ENCODE measurements at places on chromosomes 1 and 21.

DNA sequence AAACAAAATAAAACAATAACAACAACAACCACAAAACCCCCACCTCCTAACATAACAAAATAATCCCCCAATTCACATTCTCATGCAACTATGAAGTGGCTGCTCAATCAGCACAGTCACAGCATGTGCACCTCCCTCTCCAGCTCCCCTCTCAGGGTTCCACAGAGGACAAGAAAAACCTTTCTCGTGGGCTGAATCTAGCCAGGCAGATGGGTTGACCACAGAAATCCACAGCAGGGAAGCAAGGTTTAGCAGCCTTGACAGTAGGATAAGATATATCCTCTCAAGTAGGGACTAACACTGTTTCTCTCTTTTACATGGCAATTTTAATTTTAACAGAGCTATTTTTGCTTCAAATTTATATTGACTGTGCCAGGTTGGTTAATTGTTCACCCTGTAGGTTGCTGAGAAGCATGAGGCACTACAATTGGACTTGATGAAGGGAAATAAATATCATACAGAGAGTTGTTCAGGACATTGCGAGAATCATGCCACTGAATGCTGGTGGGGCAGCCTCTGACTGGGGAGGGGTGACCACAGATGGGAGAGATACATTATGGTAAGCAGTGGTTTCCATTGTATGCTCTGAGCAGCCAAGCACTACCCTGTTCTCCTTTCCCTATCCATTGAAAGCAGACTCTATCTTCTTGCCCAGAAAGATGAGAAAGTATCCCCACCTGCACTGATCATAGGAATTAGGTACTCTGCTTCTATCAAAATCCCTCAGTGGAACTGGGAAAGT, 535.1 kb downstream of the DPYD start:
- no peak for DNase-seq

GRCh38 chr1:172298141-172298540, 122.3 kb upstream of the C1orf105 start:
- DNase-seq, result no peak

- DNase-seq, result no peak
Observed at GRCh38 chr1:70811815-70812214, 235.8 kb downstream of the PTGER3 start.

DNA sequence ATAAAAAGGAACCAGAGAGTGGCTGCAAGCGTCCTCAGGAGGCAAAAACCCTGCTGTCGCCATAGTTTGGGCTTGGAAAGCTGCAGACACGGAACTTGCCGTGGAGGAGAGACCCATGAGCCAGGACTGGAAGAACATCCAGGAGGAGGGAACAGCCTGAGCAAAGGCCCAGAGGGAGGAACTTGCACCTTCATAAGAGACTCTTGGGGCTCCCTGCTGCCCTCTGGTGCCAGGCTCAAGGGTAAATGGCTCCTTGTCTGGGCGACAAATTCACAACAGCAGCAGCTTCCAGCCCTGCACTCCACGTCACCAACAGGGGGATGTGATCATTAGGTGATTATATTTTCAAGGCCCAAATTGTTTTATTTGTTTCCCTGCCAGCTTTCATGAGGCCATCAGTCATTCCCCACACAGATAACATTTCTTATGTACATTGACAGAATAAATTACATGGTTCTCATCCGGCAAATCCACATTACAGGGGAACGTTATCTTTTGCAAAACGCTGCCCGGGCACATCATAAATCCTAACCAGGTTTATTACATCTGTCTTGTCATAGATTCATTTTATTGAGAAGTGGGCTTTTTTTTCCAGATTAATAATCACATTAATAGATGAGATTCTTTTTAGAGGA, 143.0 kb upstream of the GRIK3 start:
- DNase-seq, result no peak

DNA sequence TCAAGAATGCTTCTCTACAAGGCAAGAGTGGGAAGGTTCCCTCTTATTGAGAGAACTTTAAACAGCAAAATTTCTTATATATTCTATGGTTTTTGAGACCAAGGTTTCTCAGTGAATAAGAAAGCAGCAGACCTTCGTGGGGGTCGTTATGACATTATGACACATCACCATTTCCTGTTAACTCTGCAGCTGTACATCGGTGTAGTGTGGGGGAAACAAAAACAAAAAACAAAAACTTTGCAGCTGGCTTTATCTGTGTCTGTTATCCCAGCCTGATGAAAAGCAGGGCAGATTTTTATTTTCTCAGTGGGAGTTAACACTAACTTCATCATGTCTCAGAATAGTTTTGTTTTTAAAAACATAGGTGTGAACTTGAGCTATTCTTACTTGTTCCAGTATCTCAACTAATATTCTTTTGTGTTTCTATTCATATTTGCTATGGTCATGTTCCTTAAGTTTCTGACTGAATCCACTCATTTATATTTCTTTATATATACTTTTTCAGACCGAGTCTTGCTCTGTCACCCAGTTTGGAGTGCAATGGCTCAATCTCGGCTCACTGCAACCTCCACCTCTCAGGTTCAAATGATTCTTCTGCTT, 2.1 kb downstream of the SDE2 start:
- DNase-seq, result no peak

DNA sequence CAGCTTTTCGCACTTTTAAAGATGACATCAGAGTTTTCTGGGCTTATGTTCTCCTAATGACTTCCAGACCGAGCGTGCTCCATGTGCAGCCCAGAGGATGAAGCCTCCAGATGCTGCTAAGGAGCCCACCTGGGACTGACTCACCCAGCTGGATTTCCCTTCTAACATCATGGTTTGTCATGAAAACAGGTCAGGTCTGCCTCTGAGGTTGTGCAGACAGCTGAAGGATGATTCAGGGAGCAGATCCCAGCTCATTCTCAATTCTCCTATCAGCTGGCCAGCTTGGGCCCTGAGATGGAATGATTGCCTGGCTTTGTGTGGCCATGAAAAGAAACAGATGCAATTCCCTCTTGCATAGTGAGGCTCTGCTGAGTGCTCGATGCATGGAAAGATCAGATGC, 123.9 kb upstream of the DUSP10 start:
- DNase-seq, result no peak

DNA sequence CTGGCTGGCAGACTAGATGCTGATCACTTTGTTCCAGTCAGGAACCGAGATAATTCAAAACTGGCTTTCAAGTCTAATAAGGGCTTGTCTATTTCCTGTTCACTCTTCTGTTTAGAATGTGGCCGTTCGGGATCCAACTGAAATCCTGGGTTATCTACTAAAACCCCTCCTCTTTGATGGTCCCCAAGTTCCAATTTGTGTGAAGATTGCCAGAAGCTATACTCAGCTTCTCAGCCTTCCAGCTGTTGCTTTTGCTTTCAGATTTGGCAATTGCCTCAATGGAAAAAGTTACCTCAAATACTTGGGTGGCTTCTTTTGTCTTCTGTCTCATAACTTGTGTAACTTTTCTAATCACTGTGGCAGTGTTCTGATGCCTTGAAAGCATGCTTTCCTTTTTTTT, 43.7 kb downstream of the BTBD8 start:
- DNase-seq, result no peak

DNA sequence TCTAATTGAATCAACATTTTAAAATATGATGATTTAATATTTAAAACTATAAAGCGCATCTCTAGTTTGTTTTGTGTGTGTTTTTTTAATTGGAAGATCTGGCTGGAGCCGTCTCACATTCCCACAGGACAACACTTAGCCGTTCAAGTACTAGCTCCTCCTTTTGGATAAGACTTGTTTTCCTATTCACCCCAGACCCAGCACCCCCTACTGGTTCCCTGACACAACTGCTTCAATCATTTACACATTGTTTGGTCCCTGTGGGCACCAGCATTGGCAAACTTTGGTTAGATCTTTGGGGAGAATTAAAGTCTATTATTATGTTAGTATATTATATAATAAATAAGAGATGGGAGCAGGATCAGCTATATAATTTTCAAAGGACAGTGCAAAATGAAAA, 34.5 kb downstream of the TYW3 start:
- no peak for DNase-seq

GRCh38 chr21:33414068-33414467, 10.9 kb downstream of the IFNGR2 start:
- no peak for DNase-seq

GRCh38 chr21:37815893-37816292, 100.4 kb downstream of the KCNJ6 start:
- DNase-seq, result no peak

DNA sequence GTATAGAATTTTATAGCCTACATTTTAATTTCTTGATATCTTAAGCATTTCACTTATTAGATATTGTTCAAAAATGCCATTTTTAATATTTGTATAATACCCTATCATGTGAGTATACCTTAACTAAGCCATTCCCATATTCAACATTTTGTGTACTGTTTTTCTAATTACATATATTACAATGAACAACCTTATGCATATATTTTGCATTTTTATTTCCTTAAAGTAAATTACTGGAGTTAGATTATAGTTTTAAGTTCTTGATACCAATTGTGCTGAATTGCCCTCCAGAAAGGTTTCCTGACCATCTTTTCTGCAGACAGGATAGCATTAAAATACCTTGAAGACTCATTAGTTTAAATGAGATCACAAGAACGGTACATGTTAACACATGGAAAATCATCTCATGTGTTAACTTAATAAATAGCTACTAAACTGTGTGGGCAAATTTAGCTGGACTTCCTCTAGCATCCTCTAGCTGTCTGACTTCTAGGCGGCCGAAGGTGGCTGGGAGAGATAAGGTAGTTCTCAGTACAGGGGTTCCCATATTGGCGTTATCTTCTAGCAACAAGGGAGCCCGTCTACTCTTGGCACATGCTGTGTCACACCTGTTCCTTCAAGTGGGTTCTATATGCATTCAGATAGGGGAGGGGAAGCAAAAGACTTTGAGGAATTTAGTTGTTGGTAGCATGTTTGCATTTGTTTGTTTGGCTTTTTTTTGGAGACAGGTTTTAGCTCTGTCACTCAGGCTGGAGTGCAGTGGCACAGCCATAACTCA, 8.9 kb downstream of the DCLRE1B start:
- no peak for DNase-seq

DNA sequence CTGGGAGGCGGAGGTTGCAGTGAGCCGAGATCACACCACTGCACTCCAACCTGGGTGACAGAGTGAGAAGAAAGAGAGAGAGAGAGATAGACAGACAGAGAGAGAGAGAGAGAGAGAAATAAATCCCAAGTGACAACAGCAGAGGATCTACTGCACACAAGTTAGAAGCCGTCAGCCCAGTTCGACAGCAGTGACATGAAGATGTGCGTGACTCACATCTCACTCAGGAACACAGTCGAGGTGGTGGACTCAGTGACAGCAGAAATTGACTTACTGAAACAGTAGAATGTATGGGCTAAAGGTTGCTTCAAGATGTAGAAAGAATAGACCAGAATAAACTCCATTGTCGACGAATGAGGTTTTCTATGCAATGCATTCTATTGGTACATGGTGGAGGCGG, 77.0 kb upstream of the KRTAP19-8 start:
- no peak for DNase-seq

- no peak for DNase-seq
Observed at GRCh38 chr1:6298940-6299465, 38.1 kb upstream of the GPR153 start.

- DNase-seq, result no peak
Observed at GRCh38 chr21:25638660-25639550, at the start of gene JAM2. JAM2 (plus strand) TSS chr21:25639258; CDS start chr21:25639822, 564 bp downstream.

- DNase-seq, result peak; percentile 76
Observed at GRCh38 chr1:183043872-183044854, 20.9 kb downstream of the LAMC1 start.

GRCh38 chr1:170114906-170115305, 30.9 kb upstream of the NTMT2 start:
- no peak for DNase-seq

DNA sequence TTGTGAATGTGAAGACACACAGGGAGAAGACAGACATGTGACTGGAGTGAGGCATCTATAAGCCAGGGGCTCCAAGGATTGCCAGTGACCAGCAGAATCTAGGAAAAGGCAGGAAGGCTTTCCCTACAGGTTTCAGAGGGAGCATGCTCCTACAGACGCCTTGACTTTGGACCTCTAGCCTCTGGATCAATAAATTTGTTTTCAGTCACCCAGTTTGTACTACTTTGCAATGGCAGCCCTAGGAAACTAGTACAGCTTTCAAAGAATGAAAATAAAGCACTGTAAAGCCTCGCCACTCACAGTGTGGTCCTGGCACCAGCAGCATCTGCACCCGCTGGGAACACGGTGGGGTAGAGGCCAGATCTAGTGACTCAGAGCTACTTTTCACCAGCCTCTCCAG, 510.0 kb downstream of the LTN1 start:
- no peak for DNase-seq

DNA sequence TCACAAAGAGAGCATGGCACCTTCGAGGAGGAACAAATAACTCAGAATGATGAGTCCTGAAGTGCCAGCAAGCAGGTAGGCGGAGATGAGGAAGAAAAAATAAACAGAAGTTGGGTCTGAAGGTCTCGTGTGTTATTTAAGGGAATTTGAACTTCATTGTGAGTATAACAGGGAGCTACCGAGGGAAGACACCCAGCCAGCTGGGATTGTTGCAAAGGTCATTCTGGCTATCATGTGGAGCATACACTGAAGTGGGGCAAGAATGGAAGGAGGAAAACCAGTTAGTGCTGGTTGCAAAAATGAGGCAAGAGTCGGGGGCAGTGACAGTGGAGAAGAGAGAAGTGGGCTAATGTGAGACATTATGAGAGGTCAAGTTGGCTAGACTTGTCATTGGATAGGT, 53.6 kb upstream of the RAP1A start:
- DNase-seq, result no peak

DNA sequence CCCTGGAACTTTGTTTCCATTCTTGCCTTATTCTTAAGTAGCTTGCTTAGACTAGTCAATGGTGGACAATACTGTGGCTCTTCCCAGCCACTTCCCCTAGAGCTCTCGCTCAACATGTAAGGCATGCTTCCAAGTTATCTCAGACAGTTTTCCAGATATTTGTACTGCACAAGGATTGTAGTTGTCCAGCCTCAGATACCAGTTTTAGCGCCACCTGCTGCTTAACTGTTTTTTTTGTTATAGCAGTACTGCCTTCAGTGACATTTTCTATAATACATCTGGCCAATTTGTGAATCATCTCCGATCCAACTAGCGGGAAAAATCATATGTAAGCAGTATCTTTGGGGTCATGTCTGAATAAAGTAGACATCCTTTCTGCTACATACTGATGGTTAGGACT, 346.7 kb upstream of the ADGRL4 start:
- no peak for DNase-seq

- peak; percentile 93 for DNase-seq
Observed at GRCh38 chr1:64898107-64898861, 68.1 kb downstream of the JAK1 start.

DNA sequence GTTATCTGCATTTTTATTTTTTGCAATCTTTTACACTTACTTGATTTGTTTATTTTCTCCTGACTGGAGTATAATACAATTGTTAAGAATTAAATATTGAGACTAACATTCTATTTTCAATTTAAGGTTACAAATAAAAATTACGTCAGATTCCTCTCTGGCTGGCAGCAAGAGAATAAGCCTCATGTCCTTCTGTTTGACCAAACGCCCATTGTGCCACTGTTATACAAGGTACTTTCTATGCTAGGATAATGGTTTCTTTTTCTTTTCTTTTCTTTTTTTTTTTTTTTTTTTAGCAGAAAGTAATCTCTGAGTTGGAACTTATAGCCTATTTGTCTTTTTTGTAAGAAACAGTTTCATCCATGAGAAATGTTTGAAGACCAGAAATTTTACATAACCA, 20.0 kb downstream of the DNAJC16 start:
- DNase-seq, result no peak

Data from BJ (cell line).